RPMI8226 (cell line): ENCODE measurements at places on chromosomes 2 and 18.
A peak's percentile ranks its signal among the peaks of the same experiment; 100 is the strongest.

GRCh38 chr18:49305688-49306336, 154.6 kb downstream of the DYM start:
- no peak for DNase-seq

DNA sequence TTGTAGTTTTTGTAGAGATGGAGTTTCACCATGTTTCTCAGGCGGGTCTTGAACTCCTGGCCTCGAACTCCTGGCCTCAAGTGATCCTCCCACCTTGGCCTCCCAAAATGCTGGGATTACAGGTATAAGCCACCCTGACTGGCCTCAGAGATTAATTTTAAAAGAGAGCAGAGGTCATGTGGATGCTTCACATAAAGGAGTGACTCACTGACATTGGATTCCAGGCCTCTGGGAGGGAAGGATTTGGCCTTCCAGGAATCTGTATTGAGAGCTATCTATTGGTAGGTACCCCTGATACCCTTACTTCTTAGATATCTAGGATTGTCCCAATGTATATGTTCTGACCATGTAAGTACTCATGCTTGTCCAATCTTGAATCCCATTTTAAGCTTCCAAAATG, 138.4 kb downstream of the FAM161A start:
- no peak for DNase-seq

- no peak for DNase-seq
These were observed 129.8 kb upstream of the CAB39 start for GRCh38 chr2:230582851-230583283.

DNA sequence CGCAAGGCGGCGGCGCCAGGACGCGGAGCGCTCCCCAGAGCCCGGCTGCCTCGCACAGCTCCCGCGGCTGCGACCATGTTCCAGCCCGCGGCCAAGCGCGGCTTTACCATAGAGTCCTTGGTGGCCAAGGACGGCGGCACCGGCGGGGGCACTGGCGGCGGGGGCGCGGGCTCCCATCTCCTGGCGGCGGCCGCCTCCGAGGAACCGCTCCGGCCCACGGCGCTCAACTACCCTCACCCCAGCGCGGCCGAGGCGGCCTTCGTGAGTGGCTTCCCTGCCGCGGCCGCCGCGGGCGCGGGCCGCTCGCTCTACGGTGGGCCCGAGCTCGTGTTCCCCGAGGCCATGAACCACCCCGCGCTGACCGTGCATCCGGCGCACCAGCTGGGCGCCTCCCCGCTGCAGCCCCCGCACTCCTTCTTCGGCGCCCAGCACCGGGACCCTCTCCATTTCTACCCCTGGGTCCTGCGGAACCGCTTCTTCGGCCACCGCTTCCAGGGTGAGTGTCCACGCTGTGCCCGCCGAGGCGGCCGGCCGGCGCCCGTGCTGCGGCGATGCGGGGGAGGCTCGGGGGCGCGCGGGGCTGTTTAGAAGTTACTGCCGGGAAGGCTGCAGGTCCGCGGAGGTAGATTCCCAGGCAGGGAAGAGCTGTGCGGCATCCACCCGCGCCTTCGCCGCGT, 696 bp downstream of the EMX1 start:
- peak; percentile 30 for DNase-seq

- DNase-seq: no peak
These were observed 99.8 kb downstream of the SEPTIN10 start for GRCh38 chr2:109513749-109514588.

DNA sequence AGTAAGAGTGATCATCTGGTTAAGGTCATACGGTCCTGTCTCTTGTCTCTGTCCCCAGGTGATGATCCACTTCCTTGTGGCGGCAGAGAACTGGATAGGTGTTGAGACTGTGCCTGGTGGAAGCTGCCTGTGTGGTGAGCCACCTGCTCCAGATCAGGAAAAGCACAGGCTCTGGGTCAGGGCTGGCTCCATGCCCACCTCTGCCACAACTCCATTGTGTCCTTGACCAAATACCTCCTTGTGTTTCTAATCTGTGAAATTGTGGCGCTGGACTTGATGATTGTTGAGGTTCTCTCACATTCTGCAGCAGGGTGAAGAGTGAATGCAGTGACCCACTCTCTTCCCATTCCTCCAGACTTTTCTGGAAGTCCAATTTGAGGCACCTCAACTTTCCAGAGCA, 45.7 kb upstream of the EN1 start:
- DNase-seq: no peak

DNA sequence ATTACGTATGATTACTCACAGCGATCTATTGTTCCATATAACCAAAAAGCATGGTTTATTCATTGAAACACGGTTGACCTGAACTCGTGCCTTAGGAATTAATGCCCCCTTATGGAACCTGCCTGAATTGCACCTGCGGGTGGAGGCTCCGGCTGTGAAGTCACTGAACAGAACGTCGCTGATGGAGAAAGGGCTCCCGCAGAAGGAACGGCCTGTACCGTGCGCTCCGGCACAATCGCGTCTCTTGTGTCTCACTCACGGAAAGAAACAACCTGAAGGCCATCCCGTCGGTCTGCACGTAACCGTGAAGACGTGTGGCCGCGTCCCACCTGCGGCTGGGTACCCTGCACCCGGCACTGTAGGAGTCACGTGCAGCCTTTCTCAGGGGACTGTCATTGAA, 133.1 kb downstream of the NFATC1 start:
- peak; percentile 43 for DNase-seq

GRCh38 chr18:50115095-50115494, 79.9 kb downstream of the MYO5B start:
- no peak for DNase-seq

- DNase-seq: no peak
These were observed 26.4 kb downstream of the NAPG start for GRCh38 chr18:10552226-10552625.

DNA sequence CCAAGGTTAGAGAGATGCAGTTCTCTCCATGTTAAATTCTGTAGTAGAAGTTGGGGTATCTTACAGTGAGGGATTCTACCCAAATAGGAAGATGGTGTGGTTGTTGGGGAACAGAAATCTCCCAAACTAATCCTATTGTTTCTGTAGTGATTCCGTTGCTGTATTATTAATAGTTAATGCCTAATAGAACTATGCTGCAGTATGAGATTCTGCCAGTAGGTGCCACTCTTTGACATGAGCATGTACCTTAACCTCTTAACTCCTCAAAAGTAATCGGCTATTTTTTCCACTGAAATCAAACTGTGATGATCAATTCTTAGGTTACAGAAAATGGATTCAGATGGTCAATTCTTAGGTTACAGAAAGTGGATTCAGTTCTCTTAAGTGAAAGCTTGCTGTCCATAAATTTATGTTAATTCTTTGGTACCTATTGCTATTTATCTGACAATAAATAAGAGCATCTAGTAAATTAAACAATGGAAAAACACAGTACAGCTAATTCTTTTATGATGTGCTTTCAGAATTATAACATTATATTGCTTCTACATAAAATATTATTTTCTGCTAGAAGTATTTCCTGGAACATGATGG, 97.9 kb upstream of the DLX2 start:
- no peak for DNase-seq

DNA sequence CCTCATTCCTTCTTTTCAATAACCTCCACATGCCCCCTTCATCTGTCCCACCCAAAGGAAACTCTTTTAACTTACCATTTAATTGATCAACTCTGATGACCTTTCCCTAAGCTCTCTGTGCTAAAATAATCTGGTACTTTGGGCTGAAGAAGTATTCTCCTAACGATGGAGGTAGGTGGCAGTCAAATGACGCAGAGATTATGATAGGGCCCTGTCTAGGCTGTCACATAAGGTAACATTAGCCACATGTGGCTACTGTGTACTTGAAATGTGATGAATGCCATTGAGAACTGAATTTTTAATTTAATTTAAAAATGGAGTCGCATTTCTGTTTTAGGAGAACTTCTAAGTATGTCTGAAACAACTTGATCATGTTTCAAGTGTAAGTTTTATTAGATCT, 140.5 kb upstream of the TNP1 start:
- DNase-seq: no peak

GRCh38 chr2:148906124-148906523, 31.1 kb downstream of the KIF5C start:
- DNase-seq: no peak

DNA sequence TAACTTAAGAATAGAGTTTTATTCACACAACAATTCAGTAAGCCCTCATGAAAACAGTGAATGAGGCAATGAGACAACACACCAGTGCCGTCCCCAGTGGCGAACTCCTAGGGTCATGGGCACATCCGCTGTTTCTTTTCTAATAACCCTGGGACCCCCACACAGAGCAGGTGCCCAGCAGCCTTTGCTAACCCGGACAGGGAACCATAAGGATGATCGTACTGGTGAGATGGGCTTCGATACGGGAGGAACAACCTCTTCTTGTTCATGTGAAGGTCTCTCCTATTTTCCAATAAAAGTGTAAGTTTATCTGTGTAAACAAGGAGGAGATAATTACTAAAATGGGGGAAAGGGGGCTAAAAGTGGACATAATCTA, 97.4 kb upstream of the MGAT4A start:
- DNase-seq: no peak

DNA sequence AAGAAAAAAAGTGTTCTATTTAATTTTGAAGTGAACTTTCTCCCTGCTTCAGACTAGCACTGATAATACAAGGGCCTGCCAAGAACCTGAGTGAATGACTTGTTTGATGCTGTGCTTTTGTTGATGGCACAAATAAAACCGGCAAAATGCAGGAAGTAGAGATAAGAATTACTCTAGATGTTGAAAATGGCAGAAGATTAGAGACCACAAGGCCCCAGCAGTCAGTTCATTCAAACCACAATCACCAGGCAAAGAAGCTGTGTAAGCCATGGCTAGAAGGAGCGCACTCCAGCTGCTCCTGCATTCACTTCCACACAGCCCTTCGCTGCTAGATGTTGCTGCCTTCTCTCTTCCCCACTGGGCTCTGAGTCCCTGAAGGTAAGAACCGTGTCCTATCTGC, 297.1 kb downstream of the AGPS start:
- DNase-seq: no peak

- DNase-seq: no peak
These were observed 33.6 kb upstream of the VWC2L start for GRCh38 chr2:214377286-214377624.

DNA sequence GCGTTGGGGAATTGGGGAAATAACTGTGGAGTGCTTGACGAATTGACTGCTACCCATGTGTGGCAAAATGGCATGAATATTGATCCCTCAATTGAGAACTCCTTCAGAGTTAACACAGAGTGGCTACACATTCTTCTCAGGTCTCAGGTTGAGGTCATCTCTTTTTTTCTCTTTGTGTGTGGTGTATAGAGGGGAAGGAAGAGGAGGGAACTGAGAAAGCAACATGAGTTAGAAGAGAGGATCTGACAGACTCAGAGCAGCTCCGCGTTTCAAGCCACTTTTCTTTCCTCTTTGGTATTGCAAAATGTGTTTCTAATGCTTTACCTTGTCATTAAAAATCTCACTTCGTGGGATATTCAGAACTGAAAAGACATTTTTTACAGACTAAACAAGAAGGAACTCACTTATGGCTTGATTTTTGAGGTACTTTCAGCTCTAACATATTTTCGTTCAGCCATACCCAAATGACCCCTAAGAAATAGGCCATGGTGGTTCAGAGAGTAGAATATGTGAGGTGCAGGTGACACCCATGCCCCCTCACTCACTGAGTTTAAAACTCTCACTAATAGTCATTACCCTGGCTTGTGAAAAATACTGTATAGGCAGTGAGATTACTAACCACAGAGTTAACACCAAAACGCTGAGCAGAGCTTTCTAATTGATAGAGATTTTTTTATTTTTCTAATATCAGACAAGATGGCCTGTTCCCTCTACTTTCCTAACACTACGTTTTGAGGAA, 22.5 kb downstream of the STAT4 start:
- DNase-seq: no peak

- DNase-seq: no peak
These were observed 58.0 kb downstream of the ZNF519 start for GRCh38 chr18:14074187-14074586.

- DNase-seq: no peak
These were observed 237.0 kb downstream of the IKZF2 start for GRCh38 chr2:212914392-212914791.

GRCh38 chr2:207515671-207516070, 14.1 kb upstream of the CREB1 start:
- no peak for DNase-seq

GRCh38 chr2:112493858-112494648, 12.1 kb downstream of the TTL start:
- no peak for DNase-seq

GRCh38 chr2:95353055-95353575, 49.4 kb upstream of the FAHD2A start:
- no peak for DNase-seq

DNA sequence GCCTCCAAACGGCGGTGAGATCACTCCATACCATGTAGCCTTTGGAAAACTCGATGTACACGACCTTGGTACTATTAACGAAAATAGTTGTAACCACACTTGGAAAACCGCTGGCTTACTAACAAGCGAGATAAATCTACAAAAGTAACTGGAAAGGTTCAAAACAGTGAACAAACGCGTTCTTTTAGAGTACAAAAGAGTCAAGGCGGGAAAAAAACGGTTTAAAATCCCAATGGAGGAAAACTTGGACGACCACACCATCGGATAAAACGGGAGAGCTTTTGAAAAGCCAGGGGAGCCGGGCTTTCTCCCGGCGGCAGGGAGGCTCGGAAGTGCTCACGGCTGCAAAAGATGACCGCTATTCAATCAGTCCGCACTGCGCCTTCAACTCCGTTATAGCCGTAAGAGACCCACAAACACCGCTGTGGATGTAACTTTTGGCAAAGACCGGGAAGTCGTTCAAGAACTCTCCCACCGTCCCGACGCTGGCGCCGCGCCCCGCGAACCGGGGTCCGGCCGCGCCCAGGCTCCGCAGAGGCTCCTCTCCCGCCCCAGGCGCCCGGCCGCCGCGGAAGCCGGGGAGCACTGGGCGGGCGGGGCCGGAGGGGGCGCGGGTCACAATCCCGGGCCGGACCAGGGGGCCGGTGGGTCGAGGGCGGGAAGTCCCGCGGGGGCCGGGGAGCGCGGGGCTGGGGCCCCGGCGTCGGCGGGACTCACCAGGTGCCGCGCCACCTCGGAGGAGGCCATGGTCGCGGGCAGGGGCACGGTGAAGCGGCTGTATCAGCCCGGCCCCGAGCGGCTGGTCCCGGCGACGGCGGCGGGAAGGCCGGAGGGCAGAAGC, 465 bp downstream of the SEPTIN10 start:
- peak; percentile 48 for DNase-seq

- no peak for DNase-seq
These were observed 9.1 kb downstream of the NGEF start for GRCh38 chr2:233003658-233004555.

- DNase-seq: peak; percentile 88
These were observed 84.2 kb upstream of the LAPTM4A start for GRCh38 chr2:20135631-20136050.

DNA sequence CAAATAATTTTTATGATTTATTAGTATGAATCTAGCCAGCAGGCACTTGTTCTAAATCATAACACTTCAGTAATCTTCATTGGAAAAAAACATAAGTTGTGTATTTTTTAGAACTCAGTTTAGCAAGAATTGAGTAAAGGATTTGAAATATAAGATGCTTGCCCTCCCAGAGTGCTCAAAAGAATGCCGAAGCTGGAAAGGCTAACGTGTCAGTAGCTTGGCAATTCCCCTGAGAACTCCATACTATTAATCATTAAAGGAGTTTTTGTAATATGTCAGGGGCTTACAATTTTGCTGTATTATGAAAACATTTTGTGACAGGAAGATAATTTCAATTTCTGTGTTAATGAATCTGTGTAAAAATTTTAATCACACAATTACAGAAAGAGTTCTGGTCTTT, 122.7 kb downstream of the GULP1 start:
- DNase-seq: no peak

- DNase-seq: no peak
These were observed 175.6 kb downstream of the PRKCE start for GRCh38 chr2:45826884-45827635.
